ENCODE measurements at places on chromosomes 6 and 20. TPM values are rescaled to one million over a fixed set of nuclear protein-coding genes. Genes with fewer than 3 reads are reported as not detected.

- DNase-seq: no peak
Observed at GRCh38 chr6:32298632-32299336, 72.9 kb downstream of the TSBP1 start.

GRCh38 chr20:15637950-15638754 is 935.1 kb downstream of the KIF16B start:
- peak; percentile 17 for DNase-seq

NANP gene
- total RNA-seq: 9.0 TPM

RAET1L gene
- not detected for total RNA-seq

GRCh38 chr20:31517373-31517772 is 3.1 kb downstream of the HM13 start:
- peak; percentile 23 for DNase-seq

GRCh38 chr6:7813704-7814103 is 87.8 kb downstream of the BMP6 start:
- DNase-seq: no peak

DNA sequence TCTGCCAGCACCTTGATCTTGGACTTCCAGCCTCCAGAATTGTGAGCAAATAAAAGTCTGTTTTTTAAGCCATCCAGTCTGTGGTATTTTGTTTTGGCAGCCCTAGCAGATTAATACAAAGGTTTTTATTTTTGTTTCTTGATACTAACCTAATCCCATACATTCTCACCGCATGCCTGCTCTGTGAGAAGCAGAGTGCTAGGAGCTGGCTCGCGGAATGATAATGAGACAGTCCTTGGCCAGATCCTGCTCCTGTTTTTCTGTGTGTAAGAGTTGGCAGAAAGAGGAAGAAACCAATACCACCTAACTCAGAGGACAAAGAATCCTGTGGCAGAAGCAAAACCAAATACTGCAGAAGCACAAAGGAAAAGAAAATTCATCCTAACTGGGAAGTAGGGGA is 82.6 kb downstream of the KIF16B start:
- no peak for DNase-seq
